ENCODE measurements at places on chromosomes 4 and X.

GRCh38 chrX:137575596-137576255 lies 9.8 kb downstream of the ZIC3 start:
- H3K4me3 ChIP-seq = no peak overlapping the region
- peaks cover 3% of the 10 kb centered on the region for H3K27me3 ChIP-seq
- no peaks in the 10 kb centered on the region for H3K4me1 ChIP-seq
- H3K36me3 ChIP-seq = no peaks in the 10 kb centered on the region
- no peak overlapping the region for H3K27ac ChIP-seq
- no peak for DNase-seq

DNA sequence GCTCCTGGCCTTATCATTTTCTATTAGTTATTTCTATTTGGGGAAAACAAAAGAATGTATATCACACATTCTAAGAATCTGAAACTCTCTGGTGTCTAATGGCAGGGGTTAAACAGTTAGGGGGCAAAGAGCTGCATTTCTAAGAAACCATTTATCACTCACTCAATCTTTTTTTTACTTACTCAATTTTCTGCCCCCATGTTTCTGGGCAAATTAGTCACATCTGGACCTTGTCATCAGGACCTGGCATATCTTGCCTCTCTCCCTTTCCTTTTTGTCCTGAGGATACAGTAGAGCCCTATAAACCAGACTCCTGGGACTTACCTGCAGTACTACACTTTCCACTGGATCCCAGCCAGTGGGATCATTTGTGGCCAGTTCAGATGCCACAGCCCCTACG lies 89.1 kb downstream of the ANXA3 start:
- H3K36me3 ChIP-seq = no peaks in the 10 kb centered on the region
- no peak for DNase-seq
- no peaks in the 10 kb centered on the region for H3K4me1 ChIP-seq
- H3K27ac ChIP-seq = no peak overlapping the region
- no peak overlapping the region for H3K4me3 ChIP-seq

GRCh38 chrX:38817004-38817703 lies 15.9 kb downstream of the MID1IP1 start:
- H3K4me1 ChIP-seq = peaks cover 35% of the 10 kb centered on the region
- H3K36me3 ChIP-seq = no peaks in the 10 kb centered on the region
- no peaks in the 10 kb centered on the region for H3K27me3 ChIP-seq
- H3K4me3 ChIP-seq = no peak overlapping the region
- H3K27ac ChIP-seq = peak overlapping the region; percentile 50

DNA sequence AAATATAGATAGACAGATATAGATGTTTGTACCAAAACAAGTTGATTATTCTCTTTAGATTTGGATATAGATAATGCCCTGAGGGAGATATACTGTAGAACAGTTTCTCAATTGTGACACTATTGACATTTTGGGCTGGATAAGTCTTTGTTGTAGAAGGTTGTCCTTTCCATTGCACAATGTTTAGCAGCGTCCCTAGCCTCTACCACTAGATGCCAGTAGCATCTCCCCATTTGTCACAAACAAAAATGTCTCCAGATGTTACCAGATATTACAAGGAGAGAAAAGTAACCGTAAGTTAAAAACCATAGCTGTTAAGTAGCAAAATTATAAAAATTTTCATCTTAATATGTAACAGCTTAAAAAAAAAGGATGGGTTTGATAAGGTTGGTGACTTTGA lies 2595.3 kb downstream of the ARAP2 start:
- H3K27me3 ChIP-seq = no peaks in the 10 kb centered on the region
- no peaks in the 10 kb centered on the region for H3K36me3 ChIP-seq
- H3K4me1 ChIP-seq = no peaks in the 10 kb centered on the region
- no peak overlapping the region for H3K27ac ChIP-seq
- DNase-seq = no peak

DNA sequence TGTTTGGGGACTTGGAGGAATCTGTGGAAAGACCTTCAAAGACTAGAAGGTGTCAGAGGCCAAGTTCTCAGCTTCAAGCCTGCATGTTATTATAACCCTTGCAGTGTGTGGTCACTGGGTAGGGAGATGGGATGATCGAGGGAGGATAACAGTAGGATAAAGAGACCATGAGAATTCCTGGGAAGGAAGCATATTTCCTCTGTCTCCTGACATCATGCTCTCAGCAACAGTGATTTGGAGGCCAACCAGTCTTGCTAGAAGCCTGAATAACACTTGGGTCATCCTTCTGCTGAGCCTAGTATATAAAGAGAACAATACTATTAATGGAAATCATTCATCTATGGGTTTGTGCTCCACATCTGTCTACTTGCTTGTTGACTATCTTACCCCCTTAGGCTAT lies 40.9 kb upstream of the ANXA3 start:
- H3K27me3 ChIP-seq = no peaks in the 10 kb centered on the region
- H3K4me3 ChIP-seq = no peak overlapping the region
- no peak for DNase-seq
- H3K27ac ChIP-seq = no peak overlapping the region

GRCh38 chrX:13093529-13094140 lies 49.2 kb upstream of the FAM9C start:
- H3K4me3 ChIP-seq = peak overlapping the region; percentile 41
- H3K36me3 ChIP-seq = no peaks in the 10 kb centered on the region
- peak overlapping the region; percentile 88 for H3K27ac ChIP-seq
- H3K4me1 ChIP-seq = peaks cover 52% of the 10 kb centered on the region
- H3K27me3 ChIP-seq = no peaks in the 10 kb centered on the region

GRCh38 chr4:36244257-36245082 lies at the start of gene ARAP2:
ARAP2 (minus strand) TSS chr4:36244514; CDS start chr4:36229486, 15,028 bp downstream.
- peaks cover 23% of the 10 kb centered on the region for H3K4me1 ChIP-seq
- H3K4me3 ChIP-seq = peak within 1 kb of the TSS; percentile 67
- peak within 1 kb of the TSS; percentile 88 for H3K27ac ChIP-seq

DNA sequence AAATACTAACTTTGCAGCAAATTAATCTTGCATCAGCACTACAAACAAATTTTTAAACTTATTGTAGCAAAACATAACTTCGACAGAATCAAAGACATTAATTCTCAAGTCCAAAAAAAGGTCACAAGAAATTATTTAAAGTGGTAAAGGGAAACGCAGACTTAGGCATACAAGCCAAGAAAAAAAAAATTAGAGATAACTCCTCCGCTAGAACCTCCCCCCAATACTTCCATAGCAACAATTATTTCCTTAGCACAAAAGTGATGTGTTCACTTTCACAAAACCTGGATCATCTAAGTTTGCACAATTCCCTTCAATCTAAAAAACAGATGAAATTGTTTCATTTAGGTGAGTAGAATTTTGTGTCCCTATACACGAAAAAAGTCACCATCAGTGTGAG lies 1.1 kb downstream of the LRBA start:
- peaks cover 11% of the 10 kb centered on the region for H3K36me3 ChIP-seq
- H3K4me3 ChIP-seq = peak overlapping the region; percentile 99
- H3K4me1 ChIP-seq = peaks cover 18% of the 10 kb centered on the region
- H3K27me3 ChIP-seq = no peaks in the 10 kb centered on the region

DNA sequence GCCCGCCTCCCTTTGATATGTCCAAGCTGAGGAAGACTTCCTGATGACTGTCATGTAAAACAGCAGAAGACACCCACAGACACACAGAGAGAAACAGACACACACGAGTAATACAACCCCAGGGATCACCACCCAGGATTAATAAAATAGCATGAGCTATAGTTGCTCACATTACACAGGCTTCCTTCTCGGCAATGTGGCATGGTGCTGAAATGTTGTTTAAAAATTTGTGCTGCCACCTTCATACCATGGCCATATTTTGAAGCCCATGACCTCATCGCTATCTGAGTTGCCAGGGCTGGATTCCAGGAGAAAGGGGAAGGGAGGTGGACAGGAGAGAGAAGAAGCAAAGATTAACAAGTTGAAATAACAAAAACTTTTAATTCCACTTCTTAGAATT lies 111.7 kb downstream of the SYNPO2 start:
- no peaks in the 10 kb centered on the region for H3K36me3 ChIP-seq
- no peak for DNase-seq
- H3K27ac ChIP-seq = no peak overlapping the region
- H3K4me1 ChIP-seq = no peaks in the 10 kb centered on the region
- H3K27me3 ChIP-seq = no peaks in the 10 kb centered on the region

DNA sequence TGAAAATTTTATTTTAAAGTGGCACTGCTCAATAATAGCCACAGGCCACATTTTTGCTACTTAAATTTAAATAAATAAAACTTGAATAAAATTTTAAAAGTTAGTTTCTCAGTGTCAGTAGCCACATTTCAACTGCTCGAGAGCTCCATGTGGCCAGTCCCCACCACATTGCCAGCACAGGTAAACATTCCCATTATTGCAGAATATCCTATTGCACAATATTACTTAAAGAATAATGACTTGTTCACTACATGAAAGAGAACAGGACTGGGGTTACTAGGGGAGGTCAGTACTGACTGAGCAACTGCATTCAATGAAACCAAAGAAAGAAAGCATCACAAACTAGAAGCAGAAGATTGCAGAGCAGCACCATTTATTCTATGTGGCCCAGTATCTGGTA lies 2201.6 kb upstream of the TENM3 start:
- no peak for DNase-seq
- H3K27ac ChIP-seq = no peak overlapping the region
- no peaks in the 10 kb centered on the region for H3K36me3 ChIP-seq
- H3K4me3 ChIP-seq = no peak overlapping the region
- no peaks in the 10 kb centered on the region for H3K27me3 ChIP-seq

Measured in naive thymus-derived CD4-positive, alpha-beta T cell (primary cell).